Skin of body (tissue), 3 donors: ENCODE measurements at places on chromosomes 13 and 19.
A peak's percentile ranks its signal among the peaks of the same experiment; 100 is the strongest.

GRCh38 chr13:50572129-50572528, 271.4 kb downstream of the DLEU7 start:
- no peak for DNase-seq

DNA sequence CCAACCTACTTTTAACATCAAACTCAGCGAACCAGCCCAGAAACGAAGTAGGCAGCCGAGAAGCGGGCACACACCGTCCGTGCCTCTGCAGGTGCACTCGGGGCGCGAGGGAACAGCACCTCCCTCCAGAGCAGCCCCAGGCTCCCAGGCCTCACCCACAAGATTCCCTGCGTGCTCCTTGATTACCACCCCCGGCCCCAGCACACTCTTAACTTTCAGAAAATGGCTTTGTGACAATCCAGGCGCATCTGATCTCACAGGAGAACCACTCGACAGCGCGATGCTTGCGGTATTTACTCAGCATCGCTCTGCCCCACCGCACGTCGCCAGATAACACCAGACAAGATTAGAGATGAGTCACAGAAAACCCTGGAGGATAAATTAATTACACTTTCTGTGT, 134.9 kb upstream of the SPACA7 start:
- DNase-seq, result no peak

DNA sequence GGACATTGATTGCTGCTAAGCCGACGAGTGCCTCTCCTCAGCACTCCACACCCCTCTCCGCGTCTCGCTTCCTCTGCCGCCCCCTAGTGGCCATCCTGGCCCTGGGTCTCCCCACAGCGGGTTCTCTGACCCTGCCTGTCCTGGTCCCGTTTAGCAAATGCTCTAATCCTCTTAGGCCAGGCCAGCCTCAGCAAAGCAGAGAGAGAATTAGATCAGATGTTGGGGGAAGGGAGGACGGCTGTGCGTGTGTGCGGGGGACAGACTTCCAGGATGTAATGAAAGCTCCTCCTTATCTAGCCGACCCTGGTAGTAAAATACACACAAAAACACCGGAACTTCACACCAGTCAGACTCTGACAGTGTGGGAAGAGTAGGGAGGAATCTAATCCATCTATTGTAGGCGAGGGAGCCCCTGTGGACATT, 4.5 kb downstream of the TPRX2 start:
- DNase-seq, result peak; percentile 21

DNA sequence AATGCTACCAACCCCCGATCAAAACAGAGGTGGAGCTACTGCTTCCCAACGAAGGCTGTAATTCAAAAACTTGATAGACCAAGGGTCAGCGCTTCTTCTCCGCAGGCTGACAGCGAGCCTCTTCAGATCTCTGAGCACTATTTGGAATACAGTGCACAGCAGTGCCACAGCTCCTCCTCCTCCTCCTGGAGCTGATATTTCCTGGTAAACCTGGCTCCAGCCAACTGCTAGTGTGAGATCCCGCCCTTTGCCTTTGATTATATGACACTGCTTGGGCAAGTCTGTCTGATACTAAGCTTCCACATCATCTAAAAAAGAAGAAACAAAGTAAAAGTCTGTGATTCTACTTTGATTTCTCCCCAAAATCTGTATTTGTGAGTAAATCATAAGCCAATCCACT, 710.5 kb downstream of the DACH1 start:
- DNase-seq, result no peak

DNA sequence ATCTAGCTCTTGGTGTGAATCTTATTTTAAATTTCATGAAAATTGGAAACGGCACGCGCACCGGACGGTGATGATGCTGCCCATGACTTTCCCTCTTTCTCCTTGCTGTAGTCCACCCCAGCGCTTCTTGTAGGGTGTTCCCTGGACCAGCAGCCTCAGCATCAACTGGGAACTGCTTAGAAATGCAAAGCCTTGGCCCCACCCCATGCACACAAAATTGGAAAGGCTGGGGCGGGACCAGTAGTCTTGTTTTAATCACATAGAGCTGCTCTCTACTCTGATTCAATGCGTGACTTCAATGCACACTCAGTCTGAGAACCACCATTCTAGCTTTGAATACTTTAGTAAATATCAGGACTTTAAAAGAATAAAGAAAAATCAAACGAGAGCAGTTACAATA, 427.1 kb downstream of the EFNB2 start:
- no peak for DNase-seq

GRCh38 chr13:79528356-79528755, 47.4 kb downstream of the NDFIP2 start:
- DNase-seq, result no peak
